Psoas muscle (tissue), 8 donors: ENCODE measurements at places on chromosomes 6 and 20. TPM values are rescaled to one million over a fixed set of nuclear protein-coding genes. Genes with fewer than 3 reads are reported as not detected.
A peak's percentile ranks its signal among the peaks of the same experiment; 100 is the strongest.

GRCh38 chr6:3209114-3210023 is 18.1 kb downstream of the TUBB2B start:
- DNase-seq = peak; percentile 67
- no peak overlapping the region for H3K4me3 ChIP-seq
- H3K36me3 ChIP-seq = no peaks in the 10 kb centered on the region
- no peak overlapping the region for H3K27ac ChIP-seq
- H3K4me1 ChIP-seq = no peaks in the 10 kb centered on the region
- peaks cover 31% of the 10 kb centered on the region for H3K27me3 ChIP-seq

DNA sequence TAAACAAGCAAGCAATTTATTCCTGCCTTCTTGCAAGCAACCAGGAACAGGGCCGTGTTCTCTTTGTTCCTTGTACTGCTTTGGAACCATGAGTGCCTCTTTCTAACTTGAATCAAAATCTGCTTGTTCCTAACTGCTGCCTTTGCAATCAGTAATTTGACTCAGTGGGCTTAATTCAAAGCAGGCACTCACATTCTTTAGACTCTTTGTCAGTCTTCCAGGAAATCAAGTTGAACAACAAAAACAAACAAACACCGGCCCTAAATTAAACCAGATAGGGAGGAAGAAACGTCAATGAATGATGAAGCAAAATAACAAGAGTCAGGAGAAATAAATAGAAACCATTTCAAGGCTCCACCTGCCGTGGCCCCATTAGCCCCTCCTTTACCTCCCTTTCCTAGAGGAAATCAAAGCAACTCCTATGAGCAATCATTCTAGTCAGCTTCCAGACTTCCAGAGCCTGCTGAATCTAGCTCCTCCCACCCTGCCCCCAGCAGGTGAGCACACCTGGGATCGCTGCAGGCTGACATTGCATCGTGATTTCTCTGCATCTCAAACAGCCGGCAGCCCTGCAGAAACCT is 582.2 kb upstream of the FLRT3 start:
- peaks cover 16% of the 10 kb centered on the region for H3K4me1 ChIP-seq
- H3K27ac ChIP-seq = peak overlapping the region; percentile 38
- DNase-seq = no peak
- H3K27me3 ChIP-seq = no peaks in the 10 kb centered on the region
- H3K36me3 ChIP-seq = no peaks in the 10 kb centered on the region
- H3K4me3 ChIP-seq = no peak overlapping the region

DNA sequence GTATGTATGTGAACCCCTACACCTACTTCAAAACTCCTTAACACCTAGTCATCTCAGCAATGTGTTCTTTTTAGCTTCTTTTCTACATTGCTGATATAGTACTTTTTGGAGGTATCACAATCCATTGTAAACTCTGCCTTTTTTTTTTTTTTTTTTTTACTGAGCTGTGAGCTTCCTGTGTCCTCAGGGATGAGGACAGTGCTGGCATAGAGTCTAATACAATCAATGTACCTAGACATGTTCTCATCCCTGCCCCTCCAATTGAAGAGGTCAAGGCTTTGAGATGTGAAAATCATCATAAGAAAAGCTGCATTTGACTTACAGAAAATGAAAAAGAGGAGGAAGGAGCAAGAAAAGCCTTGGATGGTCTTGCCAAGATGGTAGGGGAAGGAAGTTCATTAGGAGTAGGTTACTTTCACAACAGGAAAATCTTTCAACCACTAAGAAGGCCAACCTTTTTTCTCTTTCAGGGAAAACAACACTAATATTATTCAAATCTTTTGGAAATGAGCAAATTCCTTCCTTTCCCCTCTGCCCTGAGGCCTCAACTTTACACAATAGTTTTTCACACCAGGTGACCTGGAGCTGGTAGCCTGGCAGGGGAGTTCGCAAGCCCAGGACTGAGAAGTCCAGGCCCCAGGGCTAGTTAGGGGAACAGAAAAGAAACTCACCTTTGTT is 2.8 kb upstream of the JARID2 start:
- H3K36me3 ChIP-seq = no peaks in the 10 kb centered on the region
- H3K4me3 ChIP-seq = no peak overlapping the region
- no peak overlapping the region for H3K27ac ChIP-seq
- no peaks in the 10 kb centered on the region for H3K27me3 ChIP-seq
- DNase-seq = no peak

GRCh38 chr6:141726248-141726647 is 406.5 kb upstream of the GJE1 start:
- no peaks in the 10 kb centered on the region for H3K27me3 ChIP-seq
- no peak for DNase-seq
- H3K27ac ChIP-seq = no peak overlapping the region
- no peaks in the 10 kb centered on the region for H3K36me3 ChIP-seq
- no peaks in the 10 kb centered on the region for H3K4me1 ChIP-seq

- H3K27ac ChIP-seq = no peak overlapping the region
- no peak overlapping the region for H3K4me3 ChIP-seq
- no peaks in the 10 kb centered on the region for H3K4me1 ChIP-seq
Observed at GRCh38 chr6:1714654-1715053, 104.9 kb downstream of the FOXC1 start.

DNA sequence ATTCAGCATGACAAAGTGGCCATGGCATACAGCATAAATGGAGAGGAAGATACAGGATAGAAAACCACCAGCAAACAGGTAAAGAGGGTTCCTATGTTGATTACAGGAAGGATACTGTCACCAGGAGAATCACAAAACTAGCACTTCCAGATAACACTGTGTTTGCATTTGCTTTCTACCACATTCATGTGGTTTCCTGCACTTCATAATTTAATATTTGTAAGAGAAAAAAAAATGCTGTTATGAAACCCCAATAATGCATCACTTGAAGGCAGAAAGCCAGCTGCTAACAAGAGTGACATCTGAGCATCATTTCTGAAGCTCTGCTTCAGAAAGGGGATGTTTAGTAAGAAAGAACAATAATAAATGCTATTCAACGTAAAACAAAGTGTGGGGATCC is 106.6 kb downstream of the ATXN1 start:
- no peak overlapping the region for H3K4me3 ChIP-seq
- DNase-seq = no peak
- H3K4me1 ChIP-seq = peaks cover 24% of the 10 kb centered on the region

HCK gene
- total RNA-seq = 3.3 TPM

PNPLA1 gene
- not detected for total RNA-seq

TCP1 gene
- total RNA-seq = 228 TPM

GRCh38 chr6:106372838-106373501 is 12.5 kb downstream of the CRYBG1 start:
- H3K4me3 ChIP-seq = no peak overlapping the region
- no peak overlapping the region for H3K27ac ChIP-seq
- no peaks in the 10 kb centered on the region for H3K36me3 ChIP-seq
- no peak for DNase-seq

SPACA1 gene
- total RNA-seq = not detected

PTGIS gene
- total RNA-seq = 9.4 TPM

DNA sequence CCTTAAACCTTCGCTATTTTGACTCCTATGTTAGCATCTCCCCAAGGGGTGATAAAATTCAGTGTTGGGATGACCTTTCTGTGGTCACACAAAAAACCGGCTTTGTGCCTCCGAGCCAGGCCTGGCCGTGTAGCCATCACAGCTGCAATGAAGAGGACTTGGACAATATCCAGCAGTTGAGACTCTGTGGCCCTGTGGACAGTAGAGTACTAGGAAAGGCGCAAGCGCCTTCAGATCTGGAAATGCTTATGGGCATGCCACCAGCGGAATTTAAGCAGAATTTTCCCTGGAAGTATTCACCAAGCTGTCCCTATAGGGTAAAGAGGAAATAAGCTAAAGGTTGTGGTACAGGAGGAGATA is 63.3 kb upstream of the SLC2A12 start:
- peak overlapping the region; percentile 49 for H3K4me3 ChIP-seq
- H3K4me1 ChIP-seq = no peaks in the 10 kb centered on the region
- DNase-seq = no peak
- no peaks in the 10 kb centered on the region for H3K36me3 ChIP-seq

DNA sequence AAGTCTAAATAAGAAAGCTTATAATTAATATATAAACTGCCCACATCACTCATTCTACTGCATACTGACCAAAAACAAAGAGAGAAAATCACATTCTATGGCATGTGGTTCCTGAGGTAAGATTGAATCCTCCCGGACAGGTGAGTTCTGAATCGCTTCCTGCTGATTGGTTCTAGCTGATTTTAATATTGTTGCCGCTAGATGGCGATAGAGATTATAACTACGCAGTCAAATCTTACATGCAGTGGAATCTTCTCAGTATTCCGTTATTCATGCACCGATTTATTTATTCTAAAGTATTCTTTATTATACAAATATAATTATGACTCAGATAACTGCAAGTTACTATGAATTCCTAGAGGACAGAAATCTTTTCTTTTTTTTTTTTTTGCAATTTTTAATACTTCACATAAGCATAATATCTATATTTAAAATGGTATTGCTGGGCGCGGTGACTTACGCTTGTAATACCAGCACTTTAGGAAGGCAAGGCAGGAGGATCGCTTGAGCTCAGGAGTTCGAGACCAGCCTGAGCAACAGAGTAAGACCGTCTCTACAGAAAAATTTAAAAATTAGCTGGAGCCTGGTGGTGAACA is 24.2 kb upstream of the TMX4 start:
- no peak for DNase-seq
- no peak overlapping the region for H3K4me3 ChIP-seq
- H3K27me3 ChIP-seq = no peaks in the 10 kb centered on the region
- H3K27ac ChIP-seq = no peak overlapping the region

DNA sequence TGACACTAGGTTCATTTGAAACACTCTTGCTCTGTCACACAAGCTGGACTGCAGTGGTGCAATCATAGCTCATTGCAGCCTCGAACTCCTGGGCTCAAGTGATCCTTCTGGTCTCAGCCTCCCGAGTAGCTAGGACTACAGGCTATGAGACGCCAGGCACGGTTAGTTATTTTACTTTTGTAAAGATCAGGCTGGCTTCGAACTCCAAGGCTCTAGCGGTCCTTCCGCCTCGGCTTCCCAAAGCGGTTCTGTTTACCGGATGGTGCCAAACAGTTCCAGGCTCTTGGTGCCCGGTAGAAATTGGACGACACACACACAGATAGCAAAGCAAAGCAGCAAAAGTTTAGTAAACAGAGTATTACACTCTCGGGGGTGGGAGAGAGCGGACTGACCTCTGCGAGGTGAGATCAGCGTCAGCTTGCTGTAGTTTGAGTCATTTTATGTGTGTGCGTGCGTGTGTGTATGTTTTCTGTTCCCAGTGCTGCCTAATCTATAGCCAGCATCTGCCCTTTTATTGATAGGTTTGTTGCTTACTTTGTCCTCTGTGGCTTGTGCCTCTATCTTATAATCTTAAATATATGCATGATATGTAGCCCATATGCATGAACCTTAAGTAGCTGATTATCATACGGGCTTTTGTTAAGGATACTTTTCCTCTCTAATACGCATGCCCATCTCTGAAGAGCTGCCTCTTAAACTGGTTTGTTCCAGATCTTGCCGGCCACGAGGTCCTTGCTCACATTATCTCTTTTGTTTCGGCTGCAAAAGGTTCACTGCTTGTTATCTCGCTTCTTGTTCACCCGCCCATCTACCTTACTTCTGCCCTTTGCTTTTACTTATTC is 75.2 kb downstream of the OR2B2 start:
- peak; percentile 54 for DNase-seq
- peak overlapping the region; percentile 89 for H3K4me3 ChIP-seq
- H3K27me3 ChIP-seq = no peaks in the 10 kb centered on the region

DNA sequence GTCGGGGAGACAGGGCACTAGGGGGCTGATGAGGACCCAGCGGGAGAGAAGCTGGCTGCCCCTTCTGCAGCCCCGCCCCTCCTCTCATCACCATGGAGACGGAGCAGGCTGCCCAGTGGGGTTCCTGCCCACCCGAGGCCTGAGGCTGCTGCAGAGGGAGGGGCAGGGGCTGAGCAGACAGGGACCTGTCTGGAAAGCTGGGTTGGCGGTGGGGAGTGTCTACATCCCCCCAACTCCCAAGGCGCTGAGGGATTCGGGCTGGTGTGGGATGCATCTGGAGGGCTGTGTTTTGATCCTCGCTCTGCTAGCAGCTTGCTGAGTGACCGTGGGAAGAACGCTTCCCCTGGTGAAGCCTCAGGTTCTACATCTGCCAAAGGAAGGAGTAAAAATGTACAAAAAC is 1.2 kb upstream of the BPI start:
- H3K4me1 ChIP-seq = peaks cover 5% of the 10 kb centered on the region
- no peak for DNase-seq
- H3K27me3 ChIP-seq = no peaks in the 10 kb centered on the region
- no peak overlapping the region for H3K4me3 ChIP-seq
- H3K27ac ChIP-seq = no peak overlapping the region

GRCh38 chr6:45697605-45698004 is 318.1 kb downstream of the CLIC5 start:
- no peak overlapping the region for H3K27ac ChIP-seq
- H3K4me1 ChIP-seq = no peaks in the 10 kb centered on the region
- H3K36me3 ChIP-seq = no peaks in the 10 kb centered on the region

- peak overlapping the region; percentile 69 for H3K4me3 ChIP-seq
- H3K27me3 ChIP-seq = no peaks in the 10 kb centered on the region
- no peaks in the 10 kb centered on the region for H3K4me1 ChIP-seq
- H3K27ac ChIP-seq = no peak overlapping the region
- DNase-seq = no peak
Observed at GRCh38 chr20:37383229-37383989, 37.5 kb downstream of the SRC start.

KCNQ5 gene
- 56.8 TPM for total RNA-seq

GRCh38 chr6:107030151-107030550 is 2.2 kb downstream of the MTRES1 start:
- H3K4me1 ChIP-seq = peaks cover 17% of the 10 kb centered on the region
- no peaks in the 10 kb centered on the region for H3K27me3 ChIP-seq
- H3K4me3 ChIP-seq = no peak overlapping the region
- H3K36me3 ChIP-seq = no peaks in the 10 kb centered on the region
- H3K27ac ChIP-seq = no peak overlapping the region
- no peak for DNase-seq

- no peaks in the 10 kb centered on the region for H3K27me3 ChIP-seq
- no peak overlapping the region for H3K4me3 ChIP-seq
- DNase-seq = no peak
- H3K27ac ChIP-seq = no peak overlapping the region
- no peaks in the 10 kb centered on the region for H3K4me1 ChIP-seq
- H3K36me3 ChIP-seq = no peaks in the 10 kb centered on the region
Observed at GRCh38 chr6:49606721-49607390, 29.8 kb downstream of the RHAG start.

KCNQ2 gene
- total RNA-seq = 0.38 TPM

DNA sequence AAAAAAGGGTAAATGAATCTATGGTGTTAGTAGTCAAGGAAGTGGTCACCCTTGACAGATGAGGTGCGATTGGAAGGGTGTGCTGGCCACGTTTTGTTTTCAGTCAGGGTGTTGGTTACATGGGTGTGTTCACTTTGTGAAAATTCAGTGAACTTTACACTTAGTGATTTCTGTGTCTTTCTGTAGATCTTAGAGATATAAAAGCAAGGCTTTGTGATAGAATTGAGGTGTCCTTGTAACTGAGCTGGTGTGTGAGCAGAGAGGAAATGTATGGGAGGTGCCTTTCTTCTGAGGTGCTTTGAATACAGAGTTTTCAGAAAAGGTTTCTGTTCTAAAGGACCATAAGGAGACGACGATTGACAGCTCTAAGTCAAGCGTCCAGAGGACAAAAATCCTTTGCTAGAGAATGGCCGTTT is 90.5 kb downstream of the SAMD3 start:
- no peaks in the 10 kb centered on the region for H3K4me1 ChIP-seq
- H3K36me3 ChIP-seq = no peaks in the 10 kb centered on the region
- H3K27me3 ChIP-seq = no peaks in the 10 kb centered on the region
- no peak overlapping the region for H3K4me3 ChIP-seq
- no peak for DNase-seq
